ENCODE measurements at places on chromosomes 7 and 10.

- no peak for DNase-seq
Observed at GRCh38 chr7:113635492-113635891, 283.3 kb downstream of the PPP1R3A start.

DNA sequence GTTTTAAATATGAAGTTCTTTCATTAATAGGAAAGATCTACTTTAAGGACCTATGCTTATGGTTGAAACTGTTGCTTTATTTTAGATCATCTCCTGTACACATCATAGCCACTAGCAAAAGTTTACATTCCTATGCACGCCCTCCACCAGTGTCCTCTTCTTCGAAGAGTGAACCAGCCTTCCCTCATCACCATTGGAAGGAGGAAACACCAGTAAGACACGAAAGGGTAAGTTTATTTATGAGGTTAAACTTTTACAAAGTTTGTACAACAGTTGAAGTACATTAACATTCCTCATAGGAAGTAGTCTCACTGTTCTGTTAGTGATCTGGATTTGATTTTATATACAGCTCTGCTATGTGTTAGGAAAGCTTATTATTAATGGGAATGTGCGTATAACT is 16.9 kb downstream of the HBP1 start:
- DNase-seq = no peak

DNA sequence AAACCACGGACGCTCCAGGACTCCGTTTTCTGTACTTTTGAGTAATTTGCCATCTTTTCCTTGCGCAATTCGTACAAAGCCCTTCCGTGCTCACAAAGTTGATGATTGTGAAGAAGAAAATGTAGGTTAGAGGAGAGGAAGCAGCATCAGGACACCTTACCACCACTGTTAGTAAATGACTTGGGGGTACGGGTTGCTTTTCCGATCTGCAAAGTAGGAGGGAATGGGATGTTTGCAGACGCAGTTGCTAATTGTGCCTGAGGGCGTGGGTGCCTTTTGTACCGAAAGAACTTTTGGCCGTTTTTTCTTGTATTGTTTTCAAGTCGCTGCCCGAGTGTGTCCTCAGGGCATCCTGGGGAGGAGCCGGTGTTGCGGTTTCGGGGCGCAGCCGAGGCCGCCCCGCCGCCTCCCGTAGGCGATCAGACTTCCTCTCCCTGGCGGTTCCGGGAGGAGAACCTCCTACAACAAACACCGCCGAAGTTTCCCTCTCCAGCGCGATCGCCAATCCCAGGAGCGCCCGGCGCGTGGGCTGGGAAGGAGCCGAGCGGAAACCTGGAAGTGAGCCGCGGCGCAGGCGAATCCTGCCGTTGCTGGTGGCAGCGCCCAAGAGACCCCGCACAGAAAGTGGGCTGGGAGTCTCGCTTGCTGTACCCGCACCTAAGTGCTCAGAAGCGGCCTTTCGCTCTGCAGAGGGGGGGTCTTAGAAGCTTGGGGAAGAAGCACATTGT is 1.0 kb downstream of the PRR15 start:
- DNase-seq = peak; percentile 80

DNA sequence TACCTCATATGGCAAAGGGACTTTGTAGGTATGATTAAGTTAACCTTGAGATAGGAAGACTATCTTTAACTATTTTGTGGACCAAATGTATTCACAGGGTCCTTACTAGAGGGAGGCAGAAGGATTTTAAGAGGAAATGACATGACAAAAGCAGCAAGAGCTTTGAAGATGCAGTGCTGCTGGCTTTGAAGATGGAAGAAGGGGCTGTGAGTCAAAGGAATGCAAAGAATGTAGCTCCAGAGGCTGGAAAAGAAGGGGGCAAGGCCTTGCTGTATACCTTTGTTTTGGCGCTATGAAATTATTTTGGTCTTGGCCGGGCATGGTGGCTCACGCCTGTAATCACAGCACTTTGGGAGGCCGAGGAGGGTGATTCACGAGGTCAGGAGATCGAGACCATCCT is 3.2 kb upstream of the NRBF2 start:
- DNase-seq = no peak

GRCh38 chr10:45261946-45262345 is 53.5 kb downstream of the OR13A1 start:
- no peak for DNase-seq

DNA sequence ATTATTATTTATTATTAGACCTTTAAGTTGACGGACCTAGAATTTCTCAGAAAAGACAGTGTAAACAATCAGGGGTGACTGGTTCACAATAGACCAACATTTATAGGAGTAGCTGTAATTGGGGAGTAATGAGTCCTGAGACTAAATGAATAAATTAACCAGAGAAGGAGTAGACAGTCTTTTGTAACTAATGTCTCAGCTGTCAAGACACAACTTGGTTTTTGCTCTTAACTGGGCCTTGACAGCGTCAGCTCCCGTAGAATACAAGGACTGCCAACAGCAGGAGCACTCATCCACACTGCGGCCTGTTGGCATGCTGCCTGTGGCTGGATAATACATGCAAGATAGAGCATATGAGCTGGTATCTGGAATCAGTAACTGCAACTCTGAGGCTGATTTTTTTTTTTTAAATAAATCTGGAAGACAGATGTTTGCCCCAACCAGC is 123.9 kb downstream of the CACNA2D1 start:
- DNase-seq = peak; percentile 85

DNA sequence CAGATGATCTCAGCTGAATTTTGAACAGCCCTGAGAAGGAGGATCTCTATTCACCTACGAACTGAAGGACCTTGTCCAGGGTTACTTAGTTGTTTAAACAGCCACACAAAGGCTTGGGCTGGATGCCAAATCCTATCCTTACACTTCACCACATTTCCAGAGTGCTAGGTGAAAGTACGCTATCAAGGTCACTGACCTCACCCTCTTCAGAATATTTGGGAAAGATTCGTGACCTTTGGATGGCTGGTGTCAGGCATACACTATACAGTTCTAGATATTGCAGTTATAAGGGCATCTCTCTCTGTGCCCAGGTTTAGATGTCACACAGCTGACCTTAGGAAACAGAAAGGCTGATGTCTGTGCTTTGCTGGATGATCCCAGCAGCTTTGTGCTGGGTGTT is 61.2 kb upstream of the ABLIM1 start:
- no peak for DNase-seq

DNA sequence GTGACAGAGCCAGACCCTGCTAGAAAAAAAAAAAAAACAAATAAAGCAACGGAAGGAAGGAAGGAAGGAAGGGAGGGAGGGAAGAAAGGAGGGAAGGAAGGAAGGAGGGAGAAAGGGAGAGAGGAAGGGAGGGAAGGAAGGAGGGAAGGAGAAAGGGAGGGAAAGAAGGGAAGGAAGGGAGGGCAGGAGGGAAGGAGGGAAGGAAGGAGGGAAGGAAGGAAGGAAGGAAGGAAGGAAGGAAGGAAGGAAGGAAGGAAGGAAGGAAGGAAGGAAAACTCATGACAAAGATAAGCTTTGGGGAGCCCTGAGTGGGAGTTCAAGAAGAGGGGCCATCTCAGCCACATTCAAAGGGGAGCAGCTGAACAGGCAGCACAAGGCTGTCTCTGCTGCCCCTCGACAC is 124.7 kb upstream of the MGMT start:
- DNase-seq = no peak

- DNase-seq = no peak
Observed at GRCh38 chr10:64708884-64709681, 1187.9 kb downstream of the REEP3 start.

- no peak for DNase-seq
Observed at GRCh38 chr10:11218395-11218794, 200.7 kb downstream of the CELF2 start.

DNA sequence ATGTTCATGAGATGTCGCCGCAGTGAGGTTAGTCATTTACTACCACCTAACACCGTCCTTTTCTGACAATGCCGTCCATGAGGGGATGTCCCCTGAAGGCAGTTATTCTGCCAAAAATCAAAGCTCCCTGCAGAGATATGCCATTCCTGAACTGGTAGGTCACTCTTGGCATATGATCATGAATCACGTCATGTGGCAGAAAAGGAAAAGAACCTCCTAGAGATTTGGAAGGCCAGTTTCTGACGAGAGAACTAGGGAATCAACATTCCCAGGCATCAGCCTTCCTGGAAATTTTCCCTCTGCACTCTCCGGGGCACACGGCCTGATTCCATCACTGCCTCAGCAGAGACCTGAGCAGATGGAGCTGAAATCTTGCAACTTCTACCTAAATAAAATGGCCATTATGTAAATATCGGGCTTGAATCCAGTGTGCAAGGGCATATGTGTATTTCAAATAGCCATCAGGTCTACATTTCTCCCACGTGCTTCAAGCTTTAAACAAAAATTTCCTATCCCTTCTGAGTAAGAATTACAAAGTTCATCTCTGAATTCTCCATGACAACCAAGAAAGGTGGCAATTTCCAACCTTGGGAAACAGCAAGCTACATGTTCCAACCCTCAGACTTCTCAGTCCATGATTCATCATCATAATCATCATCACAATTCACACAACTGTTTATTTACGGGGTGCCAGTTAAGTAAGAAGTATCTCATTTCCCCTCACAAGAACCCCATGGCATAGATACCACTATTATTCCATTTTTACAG is 46.5 kb downstream of the AMPH start:
- peak; percentile 65 for DNase-seq

GRCh38 chr10:132724446-132724845 is 61.5 kb downstream of the NKX6-2 start:
- no peak for DNase-seq

GRCh38 chr7:18760631-18761445 is 265.3 kb downstream of the HDAC9 start:
- DNase-seq = no peak

DNA sequence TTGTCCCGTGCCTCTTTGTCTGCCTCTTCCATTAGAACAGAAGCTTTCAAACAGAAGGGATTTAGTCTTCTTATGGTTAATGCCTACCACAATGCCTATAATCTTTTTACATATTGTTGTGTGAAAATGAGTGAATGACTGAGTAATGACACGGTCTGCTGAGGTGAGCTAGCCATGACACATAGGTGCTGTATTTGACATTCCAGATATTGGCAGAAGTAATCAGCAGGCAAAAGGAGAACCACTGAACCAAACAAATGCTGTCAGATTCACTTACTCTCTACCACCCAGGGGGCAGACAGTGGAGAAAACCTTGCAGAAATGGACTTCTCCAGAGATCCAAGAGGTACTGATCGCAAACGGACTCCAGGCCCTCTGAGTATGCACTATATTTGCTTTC is 377.2 kb upstream of the VWC2 start:
- DNase-seq = no peak

- DNase-seq = peak; percentile 42
Observed at GRCh38 chr7:16817536-16817935, 12.7 kb upstream of the AGR2 start.

DNA sequence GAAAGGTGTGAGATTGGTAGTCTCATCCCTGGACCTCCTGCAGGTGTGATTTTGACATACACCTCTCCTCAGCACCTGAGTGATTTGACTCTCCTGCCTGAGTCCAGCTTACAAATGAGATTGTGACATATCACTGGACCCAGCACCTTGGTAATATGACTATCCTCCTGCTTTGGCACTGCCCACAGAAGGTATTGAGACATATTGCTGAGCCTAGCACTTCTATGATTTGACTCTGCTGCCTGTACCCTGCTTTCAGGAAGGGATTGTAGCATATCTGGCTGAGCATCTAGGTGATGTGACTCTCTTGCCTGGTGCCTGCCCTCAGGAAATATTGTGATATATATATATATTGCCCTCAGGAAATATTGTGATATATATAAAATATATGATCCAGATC is 43.5 kb upstream of the ZNF680 start:
- DNase-seq = no peak

GRCh38 chr7:4888161-4888560 is 4.6 kb upstream of the RADIL start:
- no peak for DNase-seq

DNA sequence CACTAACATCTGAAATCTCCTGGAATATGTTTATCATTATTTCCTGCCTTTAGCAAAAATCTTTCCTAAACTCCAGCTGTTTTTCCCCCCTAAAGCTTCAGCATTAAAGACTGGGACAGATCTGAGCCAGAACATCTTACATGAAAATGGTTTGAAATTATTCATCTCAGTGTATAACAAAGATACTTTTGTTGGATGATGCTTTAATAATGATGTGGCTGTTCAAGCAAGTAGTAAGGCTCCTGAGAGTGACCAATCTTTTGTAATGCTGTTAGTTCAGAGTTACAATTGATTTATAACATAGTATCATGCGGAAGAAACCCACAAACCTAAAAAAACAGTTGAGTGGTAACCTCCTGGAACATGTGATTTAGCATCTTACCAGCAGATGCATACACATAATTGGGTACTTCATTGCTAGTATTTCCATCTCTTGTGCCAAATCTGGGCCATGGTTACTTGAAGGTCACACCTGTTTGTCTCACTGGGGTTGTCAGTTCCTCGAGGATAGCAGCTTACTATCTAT is 1.5 kb downstream of the BZW2 start:
- DNase-seq = no peak

DNA sequence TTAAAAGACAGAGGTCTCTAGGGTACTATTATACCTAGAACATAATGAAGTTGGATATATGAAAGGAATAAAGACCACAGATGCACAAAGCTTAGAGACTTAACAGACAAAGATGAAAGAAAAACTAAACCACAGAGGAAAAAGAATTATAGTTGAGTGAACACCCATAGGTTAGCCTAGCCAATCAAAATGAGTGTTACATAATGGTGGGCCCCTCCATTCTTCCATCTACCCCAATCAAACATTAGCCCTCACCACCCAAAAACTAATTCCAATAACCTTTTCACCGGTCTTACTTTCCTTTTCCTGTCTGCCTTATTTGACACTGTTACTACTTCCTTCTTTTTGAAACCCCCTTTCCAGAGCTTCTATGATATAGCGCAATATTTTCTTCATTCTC is 130.1 kb downstream of the ELMO1 start:
- no peak for DNase-seq

DNA sequence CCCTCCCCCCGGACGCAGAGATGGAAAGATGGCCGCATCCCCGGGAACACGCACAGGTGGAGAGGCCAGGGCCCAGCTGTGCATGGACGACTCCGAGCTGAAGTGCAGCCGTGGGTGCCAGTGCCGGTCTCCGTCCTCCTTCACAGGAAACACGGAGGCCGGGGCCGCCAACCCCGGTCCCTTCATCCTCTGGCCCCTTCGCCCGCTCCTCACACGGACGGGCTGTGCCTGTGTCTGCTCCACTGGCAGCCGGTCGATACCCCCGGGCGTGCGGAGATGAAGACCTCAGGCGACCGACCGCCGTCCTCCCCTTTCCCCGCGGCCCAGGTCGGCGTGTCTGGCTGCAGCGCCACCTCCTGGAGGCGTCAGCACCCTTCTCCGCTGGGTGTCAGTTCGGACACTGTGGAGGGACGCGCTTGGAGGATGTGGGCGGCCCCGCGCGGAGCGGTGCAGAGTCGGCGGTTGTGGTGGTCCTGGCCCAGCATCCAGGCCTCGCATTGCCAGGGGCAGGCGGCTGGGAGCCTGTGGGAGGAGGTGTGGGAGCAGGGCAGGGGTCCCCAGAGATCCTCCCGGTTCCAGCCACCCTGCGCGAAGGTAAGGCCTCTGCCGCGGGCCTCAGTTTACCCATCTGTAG is 9.9 kb downstream of the ZNF511 start:
- DNase-seq = peak; percentile 59

GRCh38 chr7:145434811-145435210 is 599.0 kb upstream of the TPK1 start:
- DNase-seq = no peak

GRCh38 chr7:144588559-144589051 is 185.1 kb upstream of the NOBOX start:
- DNase-seq = no peak

Data from fibroblast of pulmonary artery (primary cell).